ENCODE measurements at places on chromosomes 6 and 20. TPM values are rescaled to one million over a fixed set of nuclear protein-coding genes. Genes with fewer than 3 reads are reported as not detected.

Gene SAMD5
- total RNA-seq = not detected

Gene BEND6
- total RNA-seq = not detected

Gene SNAP25
- total RNA-seq = 3.9 TPM

Gene ZNF318
- total RNA-seq = 9.7 TPM

Gene OR2J3
- total RNA-seq = not detected

Gene NKX2-4
- total RNA-seq = not detected

Gene C6orf15
- not detected for total RNA-seq

Gene FILIP1
- not detected for total RNA-seq

Gene MEI4
- not detected for total RNA-seq

Gene ZNF76
- total RNA-seq = 33.1 TPM

Gene POU5F1
- total RNA-seq = not detected

Gene HLA-DQA1
- total RNA-seq = 13.3 TPM

Gene OR2H2
- total RNA-seq = not detected

Gene KCNQ2
- total RNA-seq = not detected

Gene SLC35D3
- total RNA-seq = not detected

Gene TPD52L1
- total RNA-seq = 0.29 TPM

Gene GRM4
- total RNA-seq = not detected

Gene RIPOR2
- total RNA-seq = 31.1 TPM

Gene TSBP1
- not detected for total RNA-seq

Gene CALHM5
- not detected for total RNA-seq

Gene C20orf202
- total RNA-seq = not detected

Gene THEMIS
- total RNA-seq = 11.3 TPM

Gene DEFB126
- not detected for total RNA-seq

Gene NKAIN2
- total RNA-seq = not detected

Gene SS18L1
- total RNA-seq = 24.3 TPM

Gene BMP6
- 1.1 TPM for total RNA-seq

Gene KIF25
- total RNA-seq = not detected

Gene ABT1
- total RNA-seq = 32.9 TPM

Gene SIGLEC1
- total RNA-seq = not detected

Gene ZBTB46
- 1.2 TPM for total RNA-seq

Gene KHDRBS2
- total RNA-seq = not detected

Gene SLC22A2
- not detected for total RNA-seq

Gene C6orf58
- total RNA-seq = 0.16 TPM

Gene CGAS
- total RNA-seq = 47.6 TPM

Gene EPM2A
- total RNA-seq = 7.0 TPM

Gene TMC2
- not detected for total RNA-seq

Gene OR2H1
- not detected for total RNA-seq

Gene CYB5R4
- total RNA-seq = 24.5 TPM

Gene PTK6
- total RNA-seq = 0.16 TPM

Gene BEND3
- 12.8 TPM for total RNA-seq

Measured in activated T-helper 1 cell treated with anti-CD3 and anti-CD28 coated beads, Interleukin-12 subunit alpha, Interleukin-12 subunit beta, Interleukin-2, Interleukin-4 antibody, amounts not matched to agents 30 ng/mL and 10 ng/mL and 1 ng/mL, durations not matched to agents 14 hours and 24 hours and 36 hours (primary cell).